ENCODE measurements at places on chromosomes 16 and 17.

- no peak for DNase-seq
Observed at GRCh38 chr17:43334738-43335402, 63.9 kb upstream of the ARL4D start.

DNA sequence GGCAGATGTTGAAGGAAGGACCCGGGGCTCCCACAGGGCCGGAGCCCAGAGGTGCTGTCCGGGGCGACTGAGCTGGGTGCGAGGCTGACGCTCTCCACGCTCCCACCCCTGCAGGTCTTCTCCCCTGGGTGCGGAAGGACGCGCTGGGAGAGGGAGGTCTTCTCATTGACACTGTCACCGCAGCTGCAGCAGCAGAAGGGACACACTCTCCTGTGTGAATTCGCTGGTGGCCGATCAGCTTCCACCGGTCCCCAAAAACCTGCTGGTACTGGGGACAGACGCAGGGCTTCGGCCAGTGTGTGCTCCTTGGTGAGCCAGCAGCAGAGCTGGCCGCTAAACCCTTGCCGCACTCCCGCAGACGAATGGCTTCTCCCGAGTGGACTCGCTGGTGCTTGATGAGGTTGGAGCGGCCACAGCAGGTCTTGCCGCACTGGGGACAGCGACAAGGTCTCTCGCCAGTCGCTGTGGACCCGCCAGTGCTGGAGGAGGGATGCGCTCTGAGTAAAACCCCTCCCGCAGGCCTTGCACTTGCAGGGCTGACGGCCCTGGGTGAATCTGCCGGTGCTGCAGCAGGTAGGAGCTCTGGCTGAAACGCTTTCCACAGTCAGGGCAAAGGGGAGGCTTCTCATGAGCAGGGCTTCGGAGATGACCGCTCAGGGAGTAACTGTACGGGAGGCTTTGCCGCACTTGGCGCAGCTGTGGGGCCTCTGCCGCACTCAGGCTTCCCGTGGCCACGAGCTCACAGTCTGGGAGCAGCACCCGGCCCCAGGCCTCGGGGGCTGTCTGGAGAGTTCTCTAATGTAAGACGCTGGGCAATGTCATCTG lies 6.2 kb downstream of the ZNF843 start:
- DNase-seq: no peak

DNA sequence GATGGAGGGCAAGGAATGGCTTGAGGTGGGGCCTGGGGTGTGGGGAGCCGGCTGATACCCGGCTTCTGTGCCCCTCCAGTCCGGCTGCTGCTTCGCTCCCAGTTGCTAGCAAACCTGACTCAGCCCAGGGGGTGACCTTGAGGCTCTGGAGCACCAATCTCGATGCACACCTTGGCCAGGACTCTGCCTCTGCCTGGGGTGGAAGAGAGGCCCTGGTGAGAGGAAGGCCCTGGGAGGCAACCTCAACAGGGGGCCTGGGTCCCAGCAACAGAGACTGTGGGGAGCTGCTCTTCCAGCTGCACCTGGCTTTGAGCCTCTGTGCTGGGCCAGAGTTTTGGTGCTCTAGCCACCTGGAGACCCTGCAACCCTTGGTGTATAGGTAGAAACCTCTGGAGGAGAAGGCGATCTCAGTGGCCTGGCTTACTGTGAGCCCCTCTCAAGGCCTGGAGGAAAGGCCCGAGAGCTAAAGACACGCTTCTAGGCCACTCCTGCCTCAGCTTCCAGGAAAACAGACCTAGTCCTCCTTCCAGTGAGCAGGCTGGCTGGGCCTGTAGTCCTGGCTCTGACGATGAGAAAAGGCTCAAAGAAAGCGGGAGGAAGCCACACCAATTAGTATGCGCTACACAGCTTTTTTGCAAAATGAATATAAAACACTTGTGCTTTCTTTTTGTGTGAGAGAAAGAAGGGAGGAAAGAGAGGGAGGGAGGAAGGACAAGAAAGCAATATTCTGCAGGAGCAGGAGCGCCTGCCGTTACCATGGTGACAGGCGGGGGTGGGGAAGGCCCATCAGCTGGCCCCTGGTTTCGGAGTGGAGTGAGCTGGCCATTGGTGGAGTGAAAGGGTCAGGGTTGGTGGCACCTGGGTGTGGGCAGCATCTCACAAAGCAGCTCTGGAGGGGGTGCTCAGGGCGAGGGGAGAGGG lies 51.0 kb downstream of the VAC14 start:
- DNase-seq: no peak

DNA sequence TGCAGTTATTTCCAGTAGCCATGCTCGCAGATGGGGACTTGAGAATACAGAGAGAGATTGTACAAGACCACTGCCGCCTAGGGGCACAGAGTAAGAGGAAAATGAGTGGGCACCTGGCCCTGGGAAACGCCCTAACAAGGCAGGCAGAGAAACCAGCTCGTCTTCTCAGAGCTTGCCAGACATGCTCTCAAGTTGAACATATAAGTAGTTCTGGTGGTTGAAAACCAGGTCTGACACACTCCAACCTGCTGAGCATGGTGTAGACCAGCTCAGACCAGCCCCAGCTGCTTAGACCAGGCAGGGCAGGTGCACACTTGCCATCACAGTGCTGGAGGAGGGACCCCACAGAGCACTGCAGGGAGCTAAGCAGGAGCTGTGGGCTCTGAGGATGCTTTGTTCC lies 250.5 kb downstream of the CPPED1 start:
- no peak for DNase-seq

DNA sequence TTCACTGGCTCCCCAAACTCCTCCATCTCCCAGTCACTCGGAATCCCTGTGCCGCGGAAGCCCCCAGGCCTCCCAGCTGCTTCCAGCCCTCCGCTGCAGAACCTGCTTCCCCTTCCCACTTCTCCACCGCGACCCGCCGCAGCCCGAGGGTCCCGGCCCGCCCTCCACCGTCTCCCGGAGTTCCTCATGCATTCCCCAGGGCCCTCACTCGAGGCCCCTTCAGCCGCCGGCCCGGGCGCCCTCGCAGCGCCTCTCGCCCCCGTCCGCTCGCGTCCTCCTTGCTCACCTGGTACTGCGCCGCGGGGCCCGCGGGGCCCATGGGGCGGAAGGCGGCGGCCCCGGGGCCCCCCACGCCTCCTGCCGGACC lies 329 bp downstream of the SMARCD2 start:
- no peak for DNase-seq

DNA sequence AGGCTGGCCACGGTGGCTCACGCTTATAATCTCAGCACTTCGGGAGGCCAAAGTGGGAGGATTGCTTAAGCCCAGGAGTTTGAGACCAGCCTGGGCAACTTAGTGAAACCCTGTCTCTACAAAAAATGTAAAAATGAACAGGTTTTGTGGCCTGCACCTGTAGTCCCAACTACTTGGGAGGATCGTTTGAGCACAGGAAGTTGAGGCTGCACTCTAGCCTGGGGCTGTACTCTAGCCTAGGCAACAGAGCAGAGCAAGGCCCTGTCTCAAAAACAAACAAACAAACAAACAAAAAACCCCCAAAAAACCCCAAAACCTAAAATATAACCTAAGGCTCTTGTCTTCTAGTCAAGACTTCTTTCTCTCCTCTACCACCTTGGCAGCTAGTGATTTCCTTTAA lies 7.4 kb upstream of the HIGD1B start:
- DNase-seq: no peak

- DNase-seq: no peak
Observed at GRCh38 chr16:49441366-49441780, 67.8 kb downstream of the C16orf78 start.

GRCh38 chr16:58859958-58860669 lies 126.0 kb upstream of the GOT2 start:
- no peak for DNase-seq

DNA sequence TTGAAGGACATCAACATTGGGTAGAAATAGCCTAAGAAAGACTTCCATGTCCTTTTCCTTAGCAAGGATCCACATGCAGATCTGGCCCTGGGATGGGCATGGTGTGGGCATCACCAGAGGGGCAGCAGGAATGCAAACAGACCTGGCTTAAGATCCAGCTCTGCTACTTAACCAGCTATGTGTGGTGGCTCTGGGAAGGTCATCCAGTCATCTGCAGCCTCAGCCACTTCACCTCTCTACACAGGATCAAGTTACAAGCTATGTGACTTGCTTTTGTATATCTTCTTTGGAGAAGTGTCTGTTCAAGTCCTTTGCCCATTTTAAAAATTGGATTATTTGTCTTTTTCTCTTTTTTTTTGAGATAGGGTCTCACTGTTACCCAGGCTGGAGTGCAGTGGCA lies 13.5 kb upstream of the ADORA2B start:
- no peak for DNase-seq

DNA sequence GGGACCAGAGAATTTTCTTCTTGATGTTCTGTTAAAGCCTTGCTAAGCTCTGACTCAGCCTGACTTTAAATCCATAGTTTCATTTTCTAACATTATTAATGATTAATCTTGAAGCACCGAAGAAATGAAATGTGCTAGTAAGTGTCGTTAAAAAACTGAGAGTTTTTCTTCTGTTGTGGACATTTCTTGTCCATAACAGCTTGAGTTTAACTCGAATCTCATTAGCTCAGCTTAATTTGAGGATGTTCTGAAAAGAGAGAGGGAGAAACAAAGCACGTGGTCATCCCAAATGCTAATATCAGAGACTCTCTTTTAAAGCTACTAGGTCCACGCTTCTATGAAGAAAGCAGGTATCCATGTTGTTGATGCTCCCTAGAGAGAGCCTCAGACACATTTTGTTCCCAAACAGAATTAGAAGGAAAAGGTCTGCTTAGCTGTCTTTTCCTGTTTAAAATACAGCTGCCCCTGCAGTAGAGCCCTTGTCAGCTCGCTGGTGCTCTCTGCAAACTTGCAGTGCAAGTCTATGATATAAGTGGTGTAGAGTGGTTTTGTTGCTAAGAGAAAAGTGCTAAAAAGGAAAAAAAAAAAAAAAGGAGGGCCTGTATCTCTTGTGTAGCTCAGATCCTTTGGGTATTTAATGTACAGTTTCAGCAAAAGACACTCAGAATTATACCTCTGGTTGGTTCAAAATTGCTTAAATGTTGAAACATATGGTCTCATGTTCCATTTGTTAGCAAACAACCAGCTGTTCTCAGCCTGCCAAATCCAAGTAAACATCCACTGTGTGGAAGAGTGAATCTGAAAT lies 191.1 kb upstream of the TBX2 start:
- no peak for DNase-seq

DNA sequence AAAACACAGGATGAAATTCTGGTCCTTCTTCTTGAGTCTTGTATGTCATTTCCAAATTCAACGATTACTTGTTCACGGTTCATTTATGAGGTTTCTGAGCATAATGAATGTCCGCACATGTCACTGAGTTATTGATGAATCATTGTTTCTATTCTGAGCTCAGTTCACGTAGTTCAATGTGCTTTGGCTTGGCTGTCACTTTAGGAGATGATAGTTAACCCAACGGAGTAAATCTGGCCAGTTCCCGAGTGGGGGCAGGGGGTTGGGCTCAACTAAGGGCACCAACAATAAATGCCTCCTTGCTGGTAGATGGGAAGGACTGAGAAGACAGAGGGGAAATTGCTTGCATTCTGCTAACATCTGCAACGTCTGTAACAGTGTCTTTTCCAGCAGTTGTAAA lies 239.4 kb upstream of the HSBP1 start:
- DNase-seq: no peak

- DNase-seq: no peak
Observed at GRCh38 chr16:10763456-10763855, 19.8 kb downstream of the NUBP1 start.

GRCh38 chr17:48131216-48131824 lies 23.8 kb downstream of the SNX11 start:
- DNase-seq: no peak

GRCh38 chr17:82780195-82780594 lies 28.3 kb downstream of the TBCD start:
- DNase-seq: no peak

- no peak for DNase-seq
Observed at GRCh38 chr16:8996891-8997290, 33.2 kb upstream of the USP7 start.

GRCh38 chr17:64154717-64155116 lies 24.8 kb upstream of the ERN1 start:
- no peak for DNase-seq

GRCh38 chr16:50247906-50248608 lies 18.3 kb upstream of the ADCY7 start:
- no peak for DNase-seq

GRCh38 chr16:67804853-67805542 lies 1.4 kb downstream of the RANBP10 start:
- DNase-seq: no peak

Data from cortex of kidney (tissue), 1 donor.